Activated CD8-positive, alpha-beta memory T cell treated with anti-CD3 and anti-CD28 coated beads for 4 hours (primary cell): ENCODE measurements at places on chromosomes 11 and 22.

- DNase-seq, result no peak
Measured at GRCh38 chr22:17063411-17064106, 21.2 kb upstream of the IL17RA start.

DNA sequence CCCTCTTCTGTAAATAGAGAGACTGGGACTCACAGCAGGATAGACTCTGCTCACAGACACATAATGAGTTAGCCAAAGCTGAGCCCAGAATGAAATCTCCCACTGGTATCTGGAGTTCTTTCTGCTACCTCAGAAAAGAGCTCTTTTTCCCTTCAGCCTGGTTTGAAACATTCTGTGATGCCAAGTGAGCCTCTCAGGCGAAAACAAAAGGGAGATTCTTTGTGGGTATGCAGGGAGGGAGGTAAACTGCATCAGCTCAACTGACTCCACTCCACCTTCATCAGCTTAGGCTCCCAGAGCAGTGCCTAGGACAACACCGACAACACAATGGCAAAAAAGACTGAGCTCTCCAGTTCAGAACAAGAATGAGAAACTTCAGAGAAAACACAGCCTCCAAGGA is 55.1 kb upstream of the SCUBE2 start:
- no peak for DNase-seq

- no peak for DNase-seq
Measured at GRCh38 chr11:61890529-61891330, 615 bp downstream of the FADS3 start.

GRCh38 chr22:49929211-49929979 is 11.0 kb downstream of the CRELD2 start:
- DNase-seq, result peak; percentile 45

DNA sequence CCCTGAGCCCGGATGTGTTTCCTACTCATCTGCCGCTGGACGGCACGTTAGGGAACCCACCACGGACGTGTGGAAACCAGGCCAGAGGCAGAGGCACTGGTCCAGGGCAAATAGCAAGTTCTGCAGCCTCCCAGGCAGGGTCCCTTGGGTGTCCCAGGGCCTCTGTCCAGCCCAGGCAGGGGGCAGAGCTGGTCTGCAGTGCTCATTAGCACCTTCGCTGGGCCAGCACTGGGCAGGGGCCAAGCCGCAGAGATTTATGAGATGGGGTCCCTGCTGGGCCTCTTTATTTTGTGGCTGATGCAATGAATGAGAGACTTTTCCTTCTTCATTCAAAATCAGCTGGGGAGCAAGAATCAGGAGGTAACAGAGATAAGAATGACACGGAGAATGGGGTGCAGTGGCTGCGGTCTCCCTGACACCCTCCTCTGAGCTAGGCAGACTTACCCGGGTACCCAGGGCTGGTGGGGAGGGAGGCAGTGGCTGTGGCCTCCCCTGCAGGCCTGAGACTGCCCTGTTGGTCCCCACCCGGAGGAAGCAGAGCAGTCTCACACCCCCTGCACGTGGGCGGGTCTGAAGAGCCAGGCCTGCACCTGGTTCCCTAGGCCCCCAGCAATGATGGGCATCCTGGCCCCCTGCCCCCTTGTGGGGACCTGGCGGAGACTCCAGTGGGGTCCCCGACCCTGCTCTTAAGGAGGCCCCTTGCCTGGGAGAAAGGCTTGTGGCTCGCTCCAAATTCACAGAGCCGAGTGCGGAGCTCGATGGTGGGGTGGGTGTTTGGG is 14.0 kb upstream of the PARVG start:
- no peak for DNase-seq

DNA sequence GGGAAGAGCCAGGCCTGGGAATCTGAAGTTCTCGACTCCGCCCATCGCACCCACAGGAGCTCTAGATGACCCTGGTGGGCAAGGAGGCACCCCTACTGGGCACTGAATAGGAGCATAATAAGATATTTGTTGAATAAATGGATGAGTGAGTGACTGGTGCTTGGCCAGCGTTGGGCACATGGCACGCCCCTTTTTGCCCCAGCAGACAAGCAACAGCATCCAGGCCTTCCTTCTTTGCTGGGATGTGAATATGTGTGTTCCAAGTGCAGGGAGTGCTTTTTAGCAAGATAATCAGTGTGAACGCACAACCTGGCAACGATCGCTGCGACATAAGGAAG is 443 bp upstream of the CELF1 start:
- no peak for DNase-seq

GRCh38 chr11:118872403-118872821 is 11.3 kb upstream of the CXCR5 start:
- DNase-seq, result no peak

- no peak for DNase-seq
Measured at GRCh38 chr22:43197271-43197941, 10.5 kb upstream of the TTLL12 start.

DNA sequence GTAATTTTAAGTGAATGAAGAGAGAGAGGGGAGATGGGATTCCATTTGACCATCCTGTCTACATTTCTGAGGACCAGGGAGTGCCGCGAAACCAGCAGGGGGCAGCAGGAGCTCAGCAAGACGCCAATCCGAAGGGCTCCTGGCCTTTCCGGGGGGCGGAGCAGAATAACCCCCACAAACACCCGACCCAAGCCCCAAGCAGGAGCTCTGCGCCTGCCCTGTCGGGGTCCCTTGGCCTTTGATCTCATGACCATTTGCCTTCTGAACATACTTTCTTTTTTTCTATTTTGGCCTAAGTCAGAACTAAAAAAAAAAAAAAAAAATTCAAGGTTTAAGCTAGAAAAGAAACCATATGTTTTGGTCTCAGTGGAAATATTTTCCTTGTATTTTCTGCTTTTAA is 21.9 kb upstream of the SCN2B start:
- DNase-seq, result peak; percentile 78

DNA sequence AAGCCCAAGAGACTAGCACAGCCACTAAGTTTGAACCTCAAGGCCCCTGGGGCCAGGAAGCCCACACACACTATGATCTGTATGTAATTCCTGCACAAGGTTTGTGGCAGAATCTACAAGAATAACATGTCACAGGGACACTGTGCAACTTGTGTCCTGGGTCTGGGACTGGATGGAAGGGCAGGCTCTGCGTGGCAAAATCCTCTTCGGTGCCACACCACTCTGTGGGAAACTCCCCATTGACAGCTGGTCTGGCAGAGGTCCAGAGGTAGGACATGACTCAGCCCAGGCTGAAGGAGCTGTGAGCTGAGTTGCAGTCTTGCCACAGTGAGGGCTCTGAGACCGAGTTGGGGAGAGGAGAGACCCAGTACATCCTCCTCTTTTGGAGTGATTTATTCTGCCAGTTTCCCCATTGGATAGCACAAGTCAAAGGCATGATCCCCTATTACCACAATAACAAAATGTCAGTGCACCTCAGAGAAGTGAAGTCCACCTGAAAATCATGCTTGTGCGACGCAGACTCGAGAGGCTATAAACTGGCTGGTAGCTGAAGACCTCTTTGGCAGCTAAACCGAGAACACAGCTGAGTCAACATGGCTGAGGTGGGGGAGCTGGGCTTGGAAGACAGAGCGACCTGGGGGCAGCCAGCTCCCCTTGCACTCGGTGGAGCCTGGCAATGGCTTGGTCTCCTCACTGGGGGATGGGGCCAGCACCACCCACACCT is 23.3 kb upstream of the SERPIND1 start:
- DNase-seq, result peak; percentile 18

DNA sequence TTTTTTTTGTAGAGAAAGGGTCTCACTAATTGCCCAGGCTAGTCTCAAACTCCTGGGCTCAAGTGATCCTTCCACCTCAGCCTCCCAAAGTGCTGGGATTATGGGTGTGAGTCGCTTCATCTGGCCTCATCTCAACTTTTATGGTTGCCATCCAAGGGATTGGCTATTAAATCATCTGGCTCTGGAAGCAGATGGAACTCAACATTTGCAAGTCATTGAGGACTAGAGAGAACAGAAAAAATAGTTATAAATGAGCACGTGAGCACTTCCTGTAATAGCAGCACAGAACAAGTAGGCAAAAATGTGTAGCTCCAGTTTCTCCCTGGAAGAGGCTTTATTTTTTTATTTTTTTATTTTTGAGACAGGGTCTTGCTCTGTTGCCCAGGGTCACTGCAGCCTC is 22.3 kb upstream of the PATL1 start:
- no peak for DNase-seq

- no peak for DNase-seq
Measured at GRCh38 chr11:70315716-70316115, 45.2 kb downstream of the PPFIA1 start.

GRCh38 chr11:93819966-93820695 is 30.3 kb downstream of the VSTM5 start:
- DNase-seq, result no peak

DNA sequence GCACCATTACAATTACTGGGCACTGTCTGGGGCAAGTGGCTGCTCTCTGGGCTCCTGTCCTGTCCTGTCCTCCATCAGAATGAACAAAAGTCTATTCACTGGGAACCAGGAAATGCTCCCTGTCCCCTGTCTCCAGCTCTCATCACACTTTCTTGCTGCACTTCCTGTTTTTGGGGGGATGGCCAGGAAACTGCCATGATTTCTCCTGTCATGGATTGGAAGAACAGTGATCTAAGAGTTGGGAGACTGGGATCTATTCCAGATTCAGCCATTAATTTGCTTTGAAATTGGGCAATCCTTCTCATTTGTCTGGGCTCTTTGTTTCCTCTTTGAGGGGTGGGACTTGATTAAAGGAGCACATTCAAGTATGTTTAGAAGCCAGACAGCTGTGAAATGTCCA is 61.4 kb upstream of the KIRREL3 start:
- no peak for DNase-seq

DNA sequence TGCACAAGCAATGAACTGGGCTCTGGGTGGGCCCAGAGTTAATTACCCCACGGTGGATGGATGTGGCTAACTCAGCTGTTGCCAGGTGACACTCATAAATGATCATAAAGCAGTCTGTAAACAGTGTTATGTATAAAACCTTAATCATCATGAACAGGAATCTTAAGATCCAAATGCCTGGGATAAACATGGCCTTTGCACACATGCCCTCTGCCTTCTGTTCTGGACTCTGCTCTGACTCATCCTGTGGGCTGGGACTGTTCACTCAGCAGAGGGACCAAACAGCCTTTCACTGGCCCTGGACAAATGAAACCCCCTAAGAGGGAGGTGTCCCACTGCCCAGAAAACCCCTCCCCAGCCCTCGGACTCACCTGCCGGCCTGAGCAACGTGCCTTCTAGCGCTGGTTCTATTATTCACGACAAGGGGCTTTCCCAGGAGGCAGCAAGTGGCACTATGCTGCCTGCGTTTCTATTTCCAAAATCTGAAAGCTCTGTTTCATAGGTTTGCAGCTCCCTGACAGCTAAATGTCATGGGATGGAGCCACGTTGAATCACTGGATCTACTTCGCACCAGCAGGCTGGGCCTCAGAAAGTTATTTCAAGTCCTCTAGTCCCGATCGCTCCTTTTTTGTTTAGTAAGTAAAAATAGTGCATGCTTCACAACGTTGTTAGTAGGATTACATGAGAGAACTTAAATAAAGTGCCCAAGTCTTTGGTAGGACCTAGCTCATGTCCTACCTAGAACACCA is 53.0 kb downstream of the LARGE1 start:
- DNase-seq, result no peak

GRCh38 chr11:119787074-119787461 is 58.1 kb upstream of the NECTIN1 start:
- DNase-seq, result no peak

DNA sequence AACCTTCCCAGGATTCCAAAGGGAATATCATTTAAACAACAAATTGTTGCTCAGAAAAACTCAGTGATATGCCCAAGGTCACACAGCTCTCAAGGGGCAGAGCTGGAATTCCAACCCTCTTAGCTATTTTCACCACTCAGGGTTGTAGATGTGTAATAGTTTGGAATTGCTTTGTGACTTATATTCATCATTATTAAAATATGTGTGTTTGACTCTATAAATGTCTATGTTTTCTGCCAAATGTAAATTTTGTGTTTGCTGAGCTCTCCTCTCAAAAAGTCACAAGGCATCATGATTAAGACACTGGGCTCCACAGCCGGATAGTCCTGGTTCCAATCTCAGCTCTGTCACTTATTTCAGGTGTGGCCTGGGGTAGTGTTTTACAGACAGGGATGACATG is 407.3 kb downstream of the TMEM135 start:
- no peak for DNase-seq

GRCh38 chr11:44760917-44761550 is 34.3 kb downstream of the TSPAN18 start:
- DNase-seq, result no peak

DNA sequence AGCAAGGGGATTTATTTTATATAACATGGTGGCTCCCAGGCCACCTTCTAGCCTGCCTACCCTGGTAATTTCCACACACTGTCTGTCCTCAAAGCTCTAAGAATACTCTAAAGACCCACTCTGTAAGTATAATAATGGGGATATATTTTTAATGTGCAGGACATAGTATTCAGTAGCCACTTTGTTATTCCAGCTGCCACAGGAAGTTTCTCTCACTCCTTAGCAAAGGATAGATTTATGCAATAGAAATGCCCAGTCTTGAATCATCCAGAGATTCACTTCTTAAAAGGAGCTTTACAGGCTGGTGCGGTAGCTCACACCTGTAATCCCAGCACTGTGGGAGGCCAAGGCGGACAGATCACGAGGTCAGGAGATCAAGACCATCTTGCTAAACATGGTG is 68.4 kb upstream of the LDLRAD3 start:
- DNase-seq, result no peak

DNA sequence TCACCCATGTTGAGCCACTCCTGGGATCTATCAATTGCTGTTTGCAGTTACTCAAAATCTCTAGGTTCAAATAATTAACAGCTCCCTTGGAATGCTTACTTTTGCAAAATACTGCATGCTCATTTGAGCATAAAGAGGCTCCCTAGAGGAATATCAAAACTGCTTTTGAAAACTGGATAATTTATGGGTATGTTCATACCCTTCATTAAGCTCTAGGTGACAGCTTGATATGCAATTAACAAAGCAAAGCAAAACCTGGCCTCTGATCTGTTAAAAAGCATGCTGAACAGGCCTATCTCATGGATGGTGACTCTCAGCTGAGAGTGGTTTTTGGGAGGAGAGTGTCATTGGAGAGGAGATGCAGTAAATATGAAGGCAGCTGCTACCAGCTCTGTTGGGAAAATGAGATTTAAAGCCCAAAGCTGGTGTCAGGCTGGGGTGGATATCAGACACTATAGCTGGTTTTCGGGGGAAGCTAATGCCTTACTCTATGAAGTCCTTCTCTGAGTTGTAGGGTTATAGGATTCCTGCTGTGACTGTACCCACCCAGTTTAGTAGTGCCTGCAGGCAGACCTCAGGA is 110.9 kb downstream of the RASSF10 start:
- DNase-seq, result no peak
